ENCODE measurements at places on chromosomes 2 and 18. TPM values are rescaled to one million over a fixed set of nuclear protein-coding genes. Genes with fewer than 3 reads are reported as not detected.

TWIST2 gene
- not detected for total RNA-seq

CIAO1 gene
- 68.1 TPM for total RNA-seq

SMIM21 gene
- not detected for total RNA-seq

MC2R gene
- not detected for total RNA-seq

SLC5A7 gene
- 0.27 TPM for total RNA-seq

C2orf66 gene
- 0.34 TPM for total RNA-seq

RNF152 gene
- 16.9 TPM for total RNA-seq

NEU2 gene
- total RNA-seq, result not detected

CLEC4F gene
- total RNA-seq, result 0.66 TPM

IL37 gene
- total RNA-seq, result not detected

All from glutamatergic neuron (in vitro differentiated cells).